ENCODE measurements at places on chromosomes 3 and 15.

DNA sequence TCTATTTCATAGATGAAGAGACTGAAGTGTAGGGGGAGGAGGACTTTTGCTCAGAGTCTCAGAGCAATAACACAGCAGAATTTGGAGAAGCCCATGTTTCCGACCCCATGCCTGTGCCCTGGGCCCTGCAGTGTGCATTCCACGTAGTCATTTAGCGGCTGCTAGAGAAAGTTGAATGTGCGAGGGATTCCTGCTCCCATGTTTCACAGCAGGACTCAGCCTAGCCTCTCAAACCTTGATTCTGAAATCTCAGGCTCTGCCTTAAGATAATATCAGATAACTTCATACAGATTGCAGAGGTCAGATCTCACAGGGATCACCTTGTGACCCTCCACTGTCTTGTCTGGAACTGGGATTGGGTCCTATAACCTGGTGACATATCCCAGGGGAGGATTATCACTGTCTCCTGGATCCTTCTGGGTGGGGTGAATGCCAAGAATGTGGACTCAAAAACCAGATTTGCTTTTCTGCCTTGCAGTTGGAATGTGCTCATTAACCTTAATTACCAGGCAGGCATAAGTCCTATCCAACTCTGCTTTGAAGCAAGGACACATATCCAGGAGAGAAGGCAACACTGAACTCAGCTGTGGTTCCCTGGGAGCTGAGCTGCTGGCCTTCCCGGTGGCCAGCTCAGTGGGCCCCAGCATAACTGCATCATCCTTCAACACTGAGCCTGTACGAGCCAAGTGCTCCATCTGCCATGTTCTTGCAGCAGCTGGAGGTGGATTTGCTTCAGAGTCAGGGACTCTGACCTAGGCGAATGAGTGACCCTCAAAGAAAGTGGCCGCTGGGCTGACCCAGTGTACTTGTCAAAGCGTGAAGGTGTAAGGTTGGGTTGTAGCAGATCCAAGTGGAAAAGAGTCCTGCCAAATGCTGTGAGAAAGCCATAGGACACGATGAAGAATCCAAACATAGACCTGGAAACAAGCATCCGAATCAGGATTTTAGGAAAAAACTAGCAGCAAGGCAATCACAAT, 43.0 kb downstream of the CTXND1 start:
- peaks cover 17% of the 10 kb centered on the region for H3K27me3 ChIP-seq
- ATAC-seq, result no peak
- no peak overlapping the region for H3K27ac ChIP-seq
- H3K4me3 ChIP-seq, result no peak overlapping the region
- no peaks in the 10 kb centered on the region for H3K4me1 ChIP-seq
- H3K36me3 ChIP-seq, result no peaks in the 10 kb centered on the region

DNA sequence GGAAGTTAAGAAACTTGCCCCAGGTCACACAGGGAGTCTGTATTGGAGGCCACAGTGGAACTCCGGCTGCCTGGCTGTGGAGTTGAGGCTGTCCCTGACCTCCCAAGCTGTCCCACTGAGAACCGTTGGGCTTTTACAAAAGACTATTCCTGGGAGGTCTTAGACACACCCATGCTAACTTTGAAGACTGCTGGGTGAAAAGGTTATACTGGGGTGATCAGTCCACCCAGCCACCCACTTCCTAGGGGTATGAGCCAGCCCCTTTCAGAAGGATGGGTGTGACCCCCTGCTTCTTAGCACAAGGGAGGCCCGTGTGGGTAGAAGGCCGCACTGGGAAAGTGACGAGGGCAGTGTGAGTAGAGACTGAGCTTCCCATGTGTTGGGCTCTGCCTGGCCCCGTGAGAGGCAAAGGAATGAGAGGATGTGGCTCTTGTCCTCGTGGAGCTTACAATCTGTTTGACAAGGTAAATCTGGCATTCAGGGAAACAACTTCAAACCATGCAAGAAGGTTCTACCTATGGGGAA, 19.0 kb downstream of the MRAS start:
- H3K27me3 ChIP-seq, result no peaks in the 10 kb centered on the region
- no peak overlapping the region for H3K4me3 ChIP-seq
- H3K36me3 ChIP-seq, result no peaks in the 10 kb centered on the region
- H3K4me1 ChIP-seq, result no peaks in the 10 kb centered on the region
- ATAC-seq, result peak; percentile 7
- no peak overlapping the region for H3K27ac ChIP-seq

GRCh38 chr3:22920006-22920405, 283.1 kb upstream of the UBE2E2 start:
- ATAC-seq, result no peak
- H3K4me3 ChIP-seq, result no peak overlapping the region
- no peak overlapping the region for H3K27ac ChIP-seq
- no peaks in the 10 kb centered on the region for H3K27me3 ChIP-seq
- H3K4me1 ChIP-seq, result no peaks in the 10 kb centered on the region
- H3K36me3 ChIP-seq, result no peaks in the 10 kb centered on the region

DNA sequence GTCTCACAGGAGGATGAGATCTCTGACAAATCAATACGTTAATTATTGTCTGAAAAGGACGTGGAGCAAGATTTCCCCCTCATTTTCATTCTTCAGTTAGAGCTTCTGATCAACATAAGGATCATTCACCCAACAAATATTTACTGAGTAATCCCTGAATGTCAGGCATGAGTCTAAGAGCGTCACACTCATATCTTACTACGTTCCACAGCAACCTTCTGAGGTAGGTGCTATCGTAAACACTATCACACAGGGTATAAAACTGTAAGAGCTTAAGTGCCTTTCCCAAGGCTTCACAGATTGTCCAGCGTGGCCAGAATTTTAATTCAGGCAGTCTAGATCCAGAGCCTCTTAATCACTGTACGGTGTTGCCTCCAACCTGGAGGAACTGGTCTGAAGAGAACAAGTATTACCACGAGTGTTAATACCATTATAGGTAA, 10.6 kb upstream of the TM4SF1 start:
- ATAC-seq, result no peak
- H3K4me1 ChIP-seq, result peaks cover 16% of the 10 kb centered on the region
- H3K27me3 ChIP-seq, result no peaks in the 10 kb centered on the region

DNA sequence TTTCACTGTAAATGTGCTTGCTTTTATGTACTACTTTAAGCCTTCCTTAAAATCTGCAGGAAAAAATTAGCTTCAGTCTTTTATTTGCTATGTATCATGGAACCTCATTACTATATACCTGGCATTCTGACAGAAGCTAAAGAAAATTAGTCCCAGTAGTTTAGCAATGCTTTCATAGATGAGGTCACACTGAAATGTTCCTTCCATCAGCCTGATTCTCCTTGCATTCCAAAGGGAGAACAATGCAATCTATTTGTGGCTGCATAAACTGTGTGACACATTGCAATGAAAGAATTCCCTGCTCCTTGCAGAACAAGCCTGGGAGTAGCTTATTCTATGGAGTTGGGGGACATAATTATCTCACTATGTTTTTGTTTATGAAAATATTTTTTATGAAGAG, 691.5 kb upstream of the ARPP21 start:
- peak; percentile 62 for ATAC-seq
- H3K4me1 ChIP-seq, result no peaks in the 10 kb centered on the region
- no peaks in the 10 kb centered on the region for H3K36me3 ChIP-seq
- H3K27me3 ChIP-seq, result no peaks in the 10 kb centered on the region
- no peak overlapping the region for H3K4me3 ChIP-seq

GRCh38 chr3:63819151-63819398, at the start of gene C3orf49:
Gene C3orf49 (plus strand): TSS chr3:63819299. CDS start chr3:63819472, 173 bp downstream.
- no peak within 1 kb of the TSS for H3K27ac ChIP-seq
- H3K4me1 ChIP-seq, result peaks cover 4% of the 10 kb centered on the region
- H3K4me3 ChIP-seq, result no peak within 1 kb of the TSS
- ATAC-seq, result no peak

Data from gastroesophageal sphincter (tissue), 4 donors.